ENCODE measurements at places on chromosomes 1 and 21.

DNA sequence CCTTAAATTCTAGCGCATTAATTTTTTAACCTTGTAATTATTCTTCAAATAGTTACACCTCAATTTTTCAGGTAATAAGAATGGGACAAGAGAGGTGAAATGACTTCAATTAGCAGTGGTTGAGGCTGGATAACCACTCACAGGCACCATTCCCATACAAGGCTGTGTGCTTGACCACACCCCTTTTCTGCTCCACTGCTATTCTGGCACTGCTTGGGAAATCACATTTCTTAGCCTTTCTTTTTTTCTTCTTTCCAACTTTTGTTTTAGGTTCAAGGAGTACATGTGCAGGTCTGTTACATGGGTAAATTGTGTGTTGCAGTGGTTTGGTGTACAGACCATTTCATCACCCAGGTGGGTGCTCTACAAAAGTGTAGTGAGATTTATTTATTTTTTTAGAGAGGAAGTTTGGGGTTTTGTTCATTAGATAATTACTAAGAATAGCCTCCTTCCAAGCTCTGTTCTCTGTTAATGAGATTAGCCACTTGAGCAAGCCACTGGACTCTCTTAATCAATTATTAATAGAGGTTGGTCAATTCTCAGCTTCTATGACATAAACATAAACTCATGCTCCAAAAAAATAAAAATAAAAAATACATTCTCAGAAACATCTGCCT is 14.4 kb downstream of the ILDR2 start:
- no peak for DNase-seq

DNA sequence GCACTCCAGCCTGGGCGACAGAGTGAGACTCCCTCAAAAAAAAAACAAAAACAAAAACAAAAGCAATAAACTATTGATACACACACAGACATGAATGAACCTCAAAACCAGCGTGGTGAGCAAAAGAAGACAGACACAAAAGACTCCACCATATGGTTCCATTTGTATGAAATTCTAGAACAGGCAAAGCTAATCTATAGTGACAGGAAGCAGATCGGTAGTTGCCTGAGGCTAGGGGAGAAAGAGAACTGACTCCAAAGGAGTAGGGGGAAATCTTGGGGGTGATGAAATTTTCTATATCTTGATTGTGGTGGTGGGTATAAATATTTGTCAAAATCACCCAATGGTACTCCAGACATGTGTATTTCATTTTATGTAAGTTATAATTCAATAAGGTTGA is 20.9 kb downstream of the LACTBL1 start:
- DNase-seq: no peak

- DNase-seq: no peak
Observed at GRCh38 chr1:30318864-30319718, 404.3 kb downstream of the MATN1 start.

- no peak for DNase-seq
Observed at GRCh38 chr1:119535381-119535780, 28.4 kb downstream of the HSD3B1 start.

DNA sequence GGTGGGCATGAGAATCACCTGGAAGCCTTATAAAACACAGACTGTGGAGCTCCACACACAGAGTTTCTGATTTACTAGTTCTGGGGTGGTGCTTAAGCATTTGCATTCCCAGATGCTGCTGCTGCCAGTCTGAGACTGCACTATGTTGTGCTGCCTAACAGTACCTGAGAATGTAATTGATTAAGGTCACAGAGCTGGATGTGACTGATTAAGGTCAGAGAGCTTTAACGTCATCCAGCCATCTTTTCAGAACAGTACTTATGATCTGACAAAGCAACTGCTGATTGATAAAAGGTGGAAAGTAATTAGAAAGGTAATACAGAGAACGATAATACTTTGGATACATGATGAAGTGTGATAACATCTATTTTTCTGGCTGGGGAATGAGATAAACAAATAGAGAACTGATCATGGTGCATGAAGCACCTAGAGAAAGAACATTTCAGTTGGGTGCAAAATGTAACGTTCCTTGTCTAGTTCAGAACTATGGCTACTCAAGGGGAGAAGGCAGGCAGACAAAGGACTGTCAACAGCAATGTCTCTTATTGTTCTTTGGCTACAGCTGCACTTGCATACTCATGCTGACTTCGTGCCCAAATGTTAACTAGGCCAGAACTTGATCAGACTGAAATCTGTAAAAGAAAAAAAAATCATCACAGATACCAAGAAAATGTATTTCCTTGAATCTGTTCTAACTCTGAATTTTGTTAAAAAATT is 3.7 kb upstream of the UCK2 start:
- DNase-seq: no peak

DNA sequence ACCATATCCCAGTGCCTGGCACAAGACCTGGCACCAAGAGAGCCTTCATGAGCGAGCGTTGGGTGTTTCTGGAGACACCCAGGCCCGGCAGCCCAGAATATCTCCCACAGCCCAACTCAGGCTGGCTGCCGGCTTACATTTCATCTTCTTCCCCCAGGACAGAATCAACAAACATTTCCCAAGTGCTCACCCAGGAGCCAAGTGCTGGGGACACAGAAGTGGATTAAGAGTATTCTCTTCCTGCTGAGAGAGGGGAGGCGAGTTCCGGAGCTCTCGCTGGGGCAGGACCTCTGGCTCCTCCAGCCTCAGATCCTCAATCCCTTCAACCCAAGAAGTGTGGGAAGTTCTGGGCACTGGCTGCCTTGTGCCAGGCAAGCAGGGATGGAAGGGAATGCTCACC is 23.6 kb downstream of the IFFO2 start:
- no peak for DNase-seq

DNA sequence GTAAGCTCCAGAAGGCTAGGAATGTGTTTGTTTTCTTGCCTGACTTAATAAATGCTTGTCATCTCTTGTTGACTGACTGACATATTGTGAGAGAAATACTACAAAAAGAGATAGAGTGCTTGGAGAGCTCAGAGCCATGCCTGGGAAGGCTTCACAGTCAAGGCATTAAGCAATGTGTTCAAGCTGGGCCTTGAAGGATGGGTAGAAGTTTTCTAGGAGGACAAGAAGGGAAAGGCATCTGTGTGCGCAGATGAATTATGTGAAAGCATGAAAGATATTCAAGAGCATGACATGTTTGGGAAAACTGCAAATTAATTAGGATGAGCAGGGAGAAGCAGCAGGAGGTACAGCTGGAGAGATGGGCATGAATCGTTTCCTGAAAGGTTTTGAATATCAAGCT is 5.6 kb downstream of the SLAMF8 start:
- no peak for DNase-seq

DNA sequence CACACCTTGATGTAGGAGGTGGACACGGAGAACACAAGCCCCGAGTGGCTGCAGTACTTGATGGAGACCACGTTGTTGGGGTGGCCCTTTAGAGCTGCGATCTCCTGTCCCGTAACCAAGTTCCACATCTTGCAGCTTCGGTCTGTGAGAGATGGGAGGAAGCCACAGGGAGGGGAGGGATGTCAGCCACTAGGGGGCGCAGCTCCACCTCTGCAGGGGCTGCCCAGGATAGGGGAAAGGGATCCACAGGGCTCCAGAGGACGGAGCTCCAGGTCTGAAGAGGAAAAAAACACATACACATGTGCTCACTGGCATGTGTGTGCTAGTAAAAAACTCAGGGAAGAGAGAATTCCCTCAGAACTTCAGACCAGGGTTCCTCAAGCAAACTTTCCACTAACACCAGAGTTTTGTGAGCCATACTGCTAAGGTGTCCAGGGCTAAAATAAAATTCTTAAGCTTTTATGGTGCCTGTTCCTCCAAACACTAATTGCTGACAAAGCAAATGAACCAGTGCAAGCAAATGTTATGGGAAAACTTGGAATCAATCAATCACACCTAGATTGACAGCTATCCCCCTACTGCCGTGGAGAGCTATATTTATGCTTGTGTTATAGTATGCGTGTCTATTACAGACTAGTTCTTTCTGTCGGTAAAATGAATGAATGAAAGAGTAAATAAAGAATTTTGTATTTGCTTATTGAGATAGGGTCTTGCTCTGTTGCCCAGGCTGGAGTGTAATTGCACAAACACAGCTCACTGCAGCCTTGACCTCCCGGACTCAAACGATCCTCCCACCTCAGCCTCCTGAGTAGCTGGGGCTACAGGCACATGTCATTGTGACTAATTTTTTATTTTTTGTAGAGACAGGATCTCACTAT is 43.7 kb downstream of the KIF21B start:
- DNase-seq: peak; percentile 63

GRCh38 chr1:180269645-180270529 is 39.8 kb downstream of the LHX4 start:
- no peak for DNase-seq

DNA sequence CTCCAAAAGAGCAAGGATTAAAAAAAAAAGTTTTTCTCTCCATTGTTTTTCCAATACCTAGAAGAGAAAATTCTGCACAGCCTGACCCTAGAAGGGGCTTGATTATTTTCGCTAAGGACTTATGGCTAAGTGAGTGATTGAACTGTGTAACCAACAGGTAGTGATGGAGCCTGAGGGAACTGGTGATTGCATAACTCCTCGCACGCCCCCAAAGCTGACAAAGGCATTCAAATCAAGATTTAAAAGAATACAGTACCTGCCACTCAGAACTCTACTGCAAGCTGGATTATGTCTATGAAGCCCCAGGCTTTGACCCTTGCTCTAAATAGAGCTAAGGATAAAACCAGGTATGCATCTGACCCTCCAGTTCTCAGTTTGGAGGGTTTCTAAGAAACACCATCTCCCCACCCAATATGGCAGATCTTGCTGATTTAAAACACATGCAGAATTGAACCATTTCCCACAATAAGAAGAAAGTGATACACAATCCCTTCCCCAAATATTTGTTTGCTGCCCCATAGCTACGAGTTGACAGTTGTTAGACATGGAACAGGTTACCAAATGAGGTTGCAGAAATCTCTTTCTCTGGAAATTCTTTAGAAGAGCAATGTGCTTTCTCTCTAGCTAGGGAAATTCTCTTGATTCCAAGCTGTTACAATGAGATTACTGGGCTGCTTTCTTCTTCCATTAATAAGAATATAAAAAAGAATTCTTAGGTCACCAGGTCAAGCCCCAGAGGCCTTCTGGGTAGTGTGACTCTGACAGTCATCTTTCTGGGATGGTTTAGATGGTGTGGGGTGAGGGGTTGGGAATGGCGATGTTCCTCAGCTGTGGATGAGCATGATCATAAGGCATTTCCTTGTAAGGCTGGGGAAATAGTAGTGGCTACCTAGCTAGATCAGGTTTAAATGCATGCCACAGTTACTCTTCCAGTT is 35.1 kb downstream of the FGGY start:
- DNase-seq: no peak

DNA sequence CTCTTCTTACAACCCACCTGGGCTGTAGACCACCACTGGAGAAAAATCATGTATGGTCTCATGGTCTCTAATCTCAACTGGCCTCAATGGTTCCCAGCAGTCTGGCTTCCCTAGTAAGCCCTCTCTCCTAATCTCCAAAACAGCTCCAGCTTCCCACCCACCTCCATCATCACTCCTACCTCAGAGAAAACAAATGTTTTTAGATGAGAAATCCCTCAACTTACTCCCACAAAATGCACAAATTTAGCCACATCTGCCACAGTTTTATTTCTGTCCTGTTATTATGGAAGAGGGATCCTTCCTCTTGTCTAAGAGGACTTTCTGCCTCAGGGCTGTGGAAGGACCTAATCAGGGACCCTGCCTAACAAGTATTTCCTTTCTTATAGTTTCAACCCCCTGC is 32.1 kb downstream of the TP53BP2 start:
- no peak for DNase-seq

DNA sequence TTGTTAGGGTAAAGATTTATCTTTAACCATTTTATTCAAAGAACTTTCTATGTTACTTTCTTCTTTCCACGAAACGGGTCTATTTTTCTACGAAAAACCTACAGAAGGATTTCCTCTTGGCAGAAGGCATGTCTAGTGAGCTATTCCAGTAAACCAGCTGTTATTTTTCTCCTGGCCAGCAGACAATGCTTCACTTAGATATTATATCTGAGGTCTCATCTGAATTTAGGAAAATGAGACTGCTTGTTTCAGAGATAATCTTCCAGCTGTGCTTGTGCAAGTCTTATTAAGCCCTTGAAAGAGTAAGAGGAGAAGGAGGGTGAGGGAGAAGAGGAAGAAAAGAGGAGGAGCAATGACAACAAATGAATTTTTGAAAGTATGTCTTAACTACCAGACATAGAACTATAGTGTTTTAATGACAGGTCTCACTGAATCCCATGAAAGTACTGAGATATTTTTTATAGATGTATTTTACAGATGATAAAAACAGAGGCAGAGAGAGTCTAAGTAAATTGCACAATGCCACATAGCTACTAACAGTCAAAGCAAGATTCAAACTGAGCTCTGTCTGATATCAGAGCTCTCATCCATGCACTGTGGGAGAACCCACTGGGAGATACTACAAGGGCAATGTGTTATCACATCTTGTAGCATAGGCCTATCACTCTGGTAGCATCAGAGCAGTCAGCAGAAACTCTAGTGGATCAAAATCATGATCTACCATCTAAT is 54.6 kb upstream of the SAMSN1 start:
- DNase-seq: no peak

DNA sequence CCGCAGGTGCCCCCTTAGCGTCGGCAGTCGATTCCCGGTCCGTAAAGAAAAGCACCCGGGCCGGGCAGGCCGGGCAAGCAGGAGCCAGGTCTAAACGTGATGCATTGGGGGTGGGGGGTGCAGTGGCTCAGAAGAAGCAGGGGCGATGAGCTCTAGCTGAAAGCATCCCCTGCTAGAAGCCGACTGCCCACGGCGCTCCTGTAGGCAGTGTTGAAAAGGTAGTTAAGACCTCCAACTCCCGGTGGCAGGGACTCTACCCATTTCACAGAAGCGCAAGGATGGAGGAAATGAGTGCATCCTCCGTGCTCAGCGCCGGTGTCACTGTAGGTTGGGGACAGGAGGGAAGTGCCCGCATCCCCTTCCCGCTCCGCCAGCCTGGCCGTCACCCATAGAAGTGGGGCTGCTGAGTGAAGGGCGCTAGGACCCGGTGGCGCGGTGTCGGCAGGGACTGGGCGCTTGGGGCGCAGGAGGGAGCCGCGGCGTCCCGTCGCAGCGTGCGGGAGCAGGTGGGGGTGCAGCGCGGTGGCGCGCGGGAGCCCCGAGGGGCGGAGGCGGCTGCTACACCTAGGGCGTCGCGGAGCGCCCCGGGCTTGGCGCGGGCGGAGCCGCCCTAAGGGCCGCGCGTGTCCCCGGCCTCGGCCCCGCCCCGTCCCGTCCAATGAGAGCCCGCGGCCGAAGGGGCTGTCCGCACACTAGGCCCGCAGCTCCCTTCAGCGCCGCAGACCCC is at the start of gene WNT2B:
WNT2B (plus strand) TSS at position 688 of the 727 bp plus-strand sequence. CDS start 298 bp downstream, outside the sequence.
- peak; percentile 60 for DNase-seq

- DNase-seq: no peak
Observed at GRCh38 chr1:31764312-31765040, at the start of gene ADGRB2. TSS of gene ADGRB2 (minus strand) at chr1:31764340. CDS start at chr1:31757221, 7,119 bp downstream.
